ENCODE measurements at places on chromosomes 4 and X.
A peak's percentile ranks its signal among the peaks of the same experiment; 100 is the strongest.

- DNase-seq: no peak
Observed at GRCh38 chr4:42945874-42946273, 53.4 kb downstream of the GRXCR1 start.

DNA sequence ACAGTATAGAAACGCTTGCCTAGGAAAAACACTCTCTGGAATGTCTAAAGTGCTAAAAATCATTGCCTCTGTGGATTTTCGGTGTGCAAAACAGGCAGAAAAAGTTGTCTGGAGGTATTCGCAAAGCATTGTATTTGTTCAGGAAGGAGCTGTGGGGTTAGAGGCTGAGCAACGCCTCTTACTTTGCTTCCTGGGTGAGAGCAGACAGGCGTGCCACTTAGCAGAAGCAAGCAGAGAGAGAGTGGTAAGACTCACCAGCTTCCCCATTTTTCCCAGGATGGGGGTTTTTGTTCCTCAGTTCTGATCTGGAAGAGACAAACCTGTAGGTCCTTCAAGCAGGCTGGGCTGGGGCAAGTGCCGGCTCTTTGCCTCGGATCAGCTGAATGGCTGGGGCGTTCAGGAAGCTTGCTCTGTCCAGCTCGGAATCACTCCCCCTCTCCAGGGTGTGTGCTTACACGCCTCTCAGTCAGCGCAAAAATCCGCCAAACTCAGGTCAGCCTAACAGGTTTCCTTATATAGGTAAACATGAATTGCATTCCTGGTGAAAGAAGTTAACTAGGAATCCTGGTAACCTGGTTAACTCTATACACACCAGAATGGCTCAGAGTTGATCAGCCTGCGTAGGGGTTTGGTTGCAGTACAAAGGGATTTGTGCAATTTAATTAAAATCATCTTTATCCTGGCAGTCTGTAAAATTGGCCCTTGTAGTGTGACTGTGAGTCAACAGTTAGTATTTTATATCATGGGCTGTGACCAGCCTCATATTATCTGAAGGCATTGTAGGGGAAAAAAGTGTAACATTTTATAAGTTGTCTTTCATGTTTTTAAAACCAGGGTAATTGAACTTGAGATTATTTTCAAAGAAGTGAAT, 213.1 kb upstream of the MID1 start:
- DNase-seq: no peak

DNA sequence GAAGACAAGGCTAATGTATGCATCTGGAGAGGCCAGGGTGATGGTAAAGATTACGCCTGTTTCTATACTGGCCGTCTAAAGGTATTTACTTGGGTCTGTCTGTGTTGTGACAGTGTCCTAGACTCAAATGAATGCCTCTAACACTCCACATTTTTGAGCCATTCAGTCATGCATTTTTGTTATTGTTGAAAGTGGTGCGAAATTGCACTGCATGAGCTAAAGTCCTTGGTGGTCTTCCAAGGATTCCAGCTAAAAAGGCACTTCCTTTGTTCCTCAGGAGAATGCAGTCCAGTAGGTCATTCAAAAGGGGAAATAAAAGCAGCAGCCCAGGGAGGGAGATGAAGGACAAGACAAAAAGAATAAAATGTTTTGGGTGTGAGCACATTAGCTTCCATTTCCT, 3.0 kb downstream of the GPC4 start:
- no peak for DNase-seq

DNA sequence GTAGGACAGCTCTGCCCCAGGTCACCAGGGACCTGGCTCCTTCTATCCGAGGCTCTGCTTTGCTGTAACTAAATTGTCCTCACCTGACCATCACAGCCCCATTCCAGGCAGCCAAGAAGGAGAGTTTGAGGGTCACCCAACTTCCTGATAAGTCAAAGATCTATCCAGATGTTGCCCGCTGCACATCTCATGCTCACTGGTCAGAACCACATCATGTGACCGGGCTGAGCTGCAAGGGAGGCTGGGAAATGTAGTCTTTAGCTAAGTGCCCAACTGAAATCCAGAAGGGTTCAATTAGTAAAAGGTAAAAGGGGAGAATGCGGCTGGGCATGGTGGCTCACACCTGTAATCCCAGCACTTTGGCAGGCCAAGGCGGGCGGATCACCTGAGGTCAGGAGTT, 18.4 kb downstream of the HMX1 start:
- no peak for DNase-seq

DNA sequence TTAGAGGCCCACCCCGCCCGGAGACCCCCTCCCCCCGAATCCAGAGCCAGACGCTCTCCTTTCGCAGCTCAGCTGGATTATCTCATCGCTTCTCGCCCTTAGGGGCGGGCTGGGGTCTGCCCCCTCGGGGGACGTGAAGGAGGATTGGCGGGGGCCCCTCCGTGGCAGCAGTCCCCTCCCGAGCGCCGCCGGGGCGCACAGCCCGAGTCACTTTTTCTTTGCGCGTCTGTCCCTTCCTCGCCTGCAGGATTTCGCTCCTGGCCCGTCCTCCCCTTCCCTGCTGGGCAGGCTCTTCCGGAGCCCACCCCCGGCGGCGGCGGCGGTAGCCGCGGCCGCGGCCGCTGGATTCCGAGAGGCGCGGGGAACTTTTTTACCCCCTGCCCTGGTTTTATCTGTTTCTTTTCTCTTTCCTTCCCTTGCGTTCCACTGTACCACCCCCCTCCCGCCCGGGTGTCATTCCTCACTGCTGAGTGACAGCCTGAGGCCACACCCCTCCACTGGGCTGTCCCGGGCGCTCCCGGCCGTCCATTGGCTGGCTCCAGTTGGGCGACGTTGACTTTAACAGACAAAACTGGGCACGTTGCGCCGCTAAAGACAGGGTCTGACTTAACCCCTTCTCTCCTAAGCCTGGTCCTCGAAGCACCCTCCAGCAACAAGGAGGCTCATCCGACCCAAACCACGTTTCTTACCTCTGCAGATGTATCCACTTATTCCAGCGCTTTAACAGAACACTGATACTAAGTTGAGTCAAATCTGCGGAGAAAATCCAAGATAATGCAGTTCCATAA, 492 bp upstream of the NKX3-2 start:
- DNase-seq: no peak

DNA sequence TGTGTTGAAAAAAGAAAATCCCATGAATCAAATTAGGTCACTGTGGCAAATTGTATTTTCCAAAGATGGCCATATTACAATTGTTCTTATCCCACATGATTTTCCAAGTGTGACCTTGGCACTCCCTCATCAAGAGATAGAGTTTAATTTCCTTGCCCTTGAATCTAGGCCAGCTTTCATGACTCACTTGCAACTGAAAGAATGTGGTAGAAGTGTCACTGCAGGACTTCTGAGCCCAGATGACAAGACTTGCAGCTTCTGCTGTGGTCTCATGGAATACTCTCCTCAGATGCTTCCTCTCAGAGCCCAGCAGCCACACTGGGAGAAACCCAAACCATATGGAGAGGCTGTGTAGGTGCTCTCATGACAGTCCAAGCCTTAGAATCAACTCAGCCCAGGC, 139.0 kb downstream of the ADAMTS3 start:
- DNase-seq: no peak

GRCh38 chr4:165335163-165335703, 7.8 kb downstream of the MSMO1 start:
- no peak for DNase-seq

GRCh38 chr4:127698789-127699200, 31.4 kb upstream of the SLC25A31 start:
- DNase-seq: no peak

- no peak for DNase-seq
Observed at GRCh38 chrX:1435241-1435895, 17.3 kb downstream of the ASMTL start.

GRCh38 chrX:134695999-134696398, 37.7 kb upstream of the PLAC1 start:
- DNase-seq: no peak

DNA sequence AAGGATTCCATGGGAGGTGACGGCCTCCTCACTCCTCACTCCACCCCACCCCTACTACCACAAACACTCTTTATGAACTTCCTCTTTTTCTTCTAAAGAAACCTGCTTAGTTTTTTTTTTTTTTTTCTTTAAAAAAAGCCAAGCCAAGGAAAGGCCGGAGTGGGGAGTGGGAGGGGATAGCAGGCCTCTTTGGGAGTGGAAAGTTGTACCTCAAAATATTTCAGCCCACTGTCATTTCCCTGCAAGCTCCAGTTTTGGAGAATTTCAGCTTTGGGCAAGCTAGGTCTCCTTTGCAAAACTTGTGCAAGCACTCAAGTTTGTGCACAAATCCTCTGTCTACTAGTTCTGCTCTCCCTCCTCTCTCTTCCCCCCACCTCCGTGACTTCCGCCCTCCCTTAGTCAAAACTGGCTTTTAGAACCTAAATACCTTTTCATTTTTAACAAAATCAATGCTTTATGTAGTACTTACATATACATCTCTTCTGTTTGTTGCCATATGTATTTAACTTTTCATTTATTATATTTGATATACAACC, 512 bp upstream of the ANTXR2 start:
- DNase-seq: no peak

DNA sequence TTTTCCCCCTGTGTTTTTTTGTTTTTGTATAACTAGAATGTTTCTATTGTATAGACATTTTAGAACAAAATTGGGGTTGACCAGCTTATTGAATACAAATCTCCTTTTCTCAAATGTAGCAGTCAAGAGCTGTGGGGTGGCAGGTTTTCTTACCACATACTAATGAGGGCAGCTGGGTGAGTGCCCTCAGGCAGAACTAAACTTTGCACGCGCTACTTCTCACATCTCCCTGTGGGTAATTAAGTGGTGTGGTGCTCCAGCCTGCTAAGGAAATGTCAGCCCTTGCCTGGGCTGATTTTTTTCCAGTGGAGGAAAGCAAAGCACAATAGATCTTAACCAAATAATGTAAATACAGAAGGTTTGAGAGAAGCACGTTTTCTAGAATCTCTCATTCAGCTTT, 717.6 kb upstream of the TENM3 start:
- no peak for DNase-seq

- no peak for DNase-seq
Observed at GRCh38 chr4:7756071-7756470, 183.6 kb downstream of the AFAP1 start.

GRCh38 chr4:143224255-143224654, 39.5 kb downstream of the USP38 start:
- DNase-seq: no peak

- DNase-seq: no peak
Observed at GRCh38 chrX:138748480-138748879, 37.0 kb upstream of the FGF13 start.

- no peak for DNase-seq
Observed at GRCh38 chr4:38279650-38280322, 319.6 kb downstream of the PTTG2 start.

DNA sequence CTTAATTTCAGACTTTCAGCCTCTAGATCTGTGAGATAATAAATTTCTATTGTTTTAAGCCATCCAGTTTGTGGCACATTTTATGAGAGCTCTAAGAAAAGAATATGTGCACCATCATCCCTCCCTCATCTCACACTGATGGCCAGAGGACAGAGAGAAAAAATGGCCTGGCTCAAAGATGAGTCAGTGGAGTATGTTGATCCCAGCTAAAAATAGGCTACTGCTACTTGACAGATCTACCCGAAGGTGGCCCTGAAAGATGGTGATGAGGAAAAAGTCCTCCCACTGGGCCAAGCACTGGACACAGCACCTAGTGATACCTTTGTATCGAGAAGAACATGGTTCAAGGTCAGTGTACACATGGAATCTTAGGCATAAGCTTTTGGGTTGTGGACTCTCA, 38.2 kb upstream of the DCTD start:
- no peak for DNase-seq

DNA sequence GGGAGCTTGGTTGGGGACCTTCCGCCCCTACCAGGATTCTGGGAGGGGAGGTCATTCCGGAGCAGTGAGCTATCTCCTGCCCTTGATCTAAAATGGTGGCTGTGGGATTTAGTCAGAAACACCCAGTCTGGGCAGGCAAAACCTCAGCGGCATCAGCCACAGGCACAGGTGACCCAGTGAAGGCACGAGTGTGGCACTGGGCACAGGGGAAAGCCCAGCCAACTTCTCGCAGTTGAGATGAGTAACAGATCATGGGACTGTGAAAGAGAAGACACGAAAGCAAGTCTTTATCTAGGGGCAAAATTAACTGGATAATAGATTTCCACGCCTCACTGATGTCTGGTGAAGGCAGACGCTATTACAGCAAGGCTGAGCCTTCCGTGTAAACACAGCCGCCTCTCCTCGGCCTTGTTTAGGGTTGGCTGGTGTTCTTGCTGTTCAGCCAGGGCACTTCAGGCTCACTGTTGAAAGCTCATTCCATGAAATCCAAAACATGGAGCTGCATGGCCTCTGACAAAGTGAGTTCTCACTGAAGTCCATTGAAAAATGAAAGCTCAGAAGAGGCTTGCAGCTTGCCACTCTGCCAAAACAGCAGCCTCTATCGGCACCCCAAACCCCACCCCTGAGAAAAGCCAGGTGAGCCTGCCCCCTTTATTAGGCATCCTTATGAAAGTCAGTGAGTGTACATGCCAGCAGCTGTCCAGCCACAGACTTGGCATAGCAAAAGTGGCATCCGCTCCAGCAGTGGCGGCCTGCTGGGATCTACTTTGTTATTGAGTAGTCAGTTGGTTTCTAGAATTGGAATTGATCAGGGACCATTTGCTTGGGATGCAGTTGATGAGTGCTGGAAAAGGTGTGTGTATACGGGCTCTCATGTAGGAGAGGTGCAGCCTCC, 102.3 kb upstream of the MTM1 start:
- no peak for DNase-seq

- DNase-seq: no peak
Observed at GRCh38 chrX:83516597-83516996, 8.5 kb downstream of the POU3F4 start.

GRCh38 chrX:151735219-151735618, 673 bp downstream of the CNGA2 start:
- no peak for DNase-seq

DNA sequence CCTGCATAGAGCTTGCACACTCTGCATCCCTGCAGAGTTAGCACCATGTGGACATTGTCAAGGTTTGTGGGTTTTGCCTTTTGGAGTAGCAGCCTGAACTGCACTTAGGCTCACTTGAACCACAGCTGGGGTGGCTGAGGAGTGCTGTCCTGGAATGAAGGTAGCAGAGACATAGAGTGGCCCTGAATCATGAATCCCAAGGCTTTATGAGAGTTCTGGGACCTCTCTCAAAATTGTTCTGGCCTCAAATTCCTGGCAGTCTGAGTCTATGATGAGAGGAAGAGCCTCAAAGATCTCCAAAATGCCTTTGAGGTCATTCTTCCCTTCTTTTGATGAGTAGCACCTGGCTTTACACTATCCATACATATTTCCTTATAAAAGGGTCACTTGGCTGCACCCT, 37.1 kb upstream of the ADH1C start:
- no peak for DNase-seq

DNA sequence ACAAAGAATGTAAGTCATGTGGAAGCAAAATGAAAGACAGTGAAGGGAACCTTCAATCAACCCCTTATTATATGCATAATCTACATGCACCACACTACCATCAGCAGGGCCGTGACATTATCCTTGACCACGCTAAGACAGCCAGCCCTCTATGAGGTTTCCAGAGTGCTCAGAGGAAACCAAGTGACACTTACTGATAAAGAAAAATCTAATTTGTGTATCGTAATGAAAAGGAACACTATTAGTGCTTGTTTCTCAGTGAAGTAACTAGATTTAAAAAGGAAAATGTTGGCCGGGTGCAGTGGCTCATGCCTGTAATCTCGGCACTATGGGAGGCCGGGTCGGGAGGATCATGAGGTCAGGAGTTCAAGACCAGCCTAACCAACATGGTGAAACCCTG, 56.4 kb downstream of the ABCG2 start:
- no peak for DNase-seq

GRCh38 chr4:105607876-105608275, 55.5 kb downstream of the ARHGEF38 start:
- DNase-seq: no peak

- no peak for DNase-seq
Observed at GRCh38 chrX:29530501-29530900, 684.9 kb upstream of the MAGEB2 start.

GRCh38 chrX:41334363-41335197, 618 bp downstream of the DDX3X start:
- peak; percentile 78 for DNase-seq

Data from stimulated activated CD8-positive, alpha-beta memory T cell treated with anti-CD3 and anti-CD28 coated beads, Interleukin-7, amount 100 ng/mL, for 1 hour (primary cell).